ENCODE measurements at places on chromosomes 2 and 18.

DNA sequence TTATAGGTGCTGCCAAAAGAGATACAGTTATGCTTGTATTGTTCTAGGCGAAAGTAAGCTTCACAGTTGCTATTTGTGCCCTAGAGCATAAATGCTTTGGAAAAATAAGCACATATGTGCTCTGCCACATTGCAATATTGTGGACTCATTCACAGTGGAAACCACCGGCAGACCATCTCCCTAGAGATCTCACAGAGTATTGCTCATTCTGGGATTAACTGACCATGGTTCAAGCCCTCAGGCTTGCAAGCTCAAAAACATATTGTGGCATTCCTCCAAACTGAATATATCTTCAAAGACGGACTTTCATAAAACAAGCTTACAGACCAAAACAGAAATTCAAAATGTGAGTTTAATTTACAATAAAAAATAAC is 158.2 kb upstream of the CCDC150 start:
- no peak for DNase-seq

DNA sequence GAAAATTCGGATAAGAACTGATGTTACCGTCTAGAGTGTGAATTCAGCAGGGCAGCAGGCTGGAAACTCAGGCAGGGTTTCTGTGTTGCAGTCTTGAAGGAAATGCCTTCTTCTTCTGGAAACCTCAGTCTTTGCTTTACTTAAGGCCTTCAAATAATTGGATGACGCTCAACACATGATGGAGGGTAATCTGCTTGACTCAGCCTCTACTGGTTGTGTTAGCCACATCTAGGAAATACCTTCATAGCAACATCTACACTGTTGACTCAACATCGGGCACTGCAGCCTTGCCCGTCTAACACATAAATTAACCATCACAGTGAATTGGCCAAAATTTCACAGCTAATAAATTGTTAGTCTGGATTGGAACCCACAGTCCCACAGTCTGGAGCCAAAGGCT is 37.2 kb downstream of the YPEL5 start:
- DNase-seq = no peak

DNA sequence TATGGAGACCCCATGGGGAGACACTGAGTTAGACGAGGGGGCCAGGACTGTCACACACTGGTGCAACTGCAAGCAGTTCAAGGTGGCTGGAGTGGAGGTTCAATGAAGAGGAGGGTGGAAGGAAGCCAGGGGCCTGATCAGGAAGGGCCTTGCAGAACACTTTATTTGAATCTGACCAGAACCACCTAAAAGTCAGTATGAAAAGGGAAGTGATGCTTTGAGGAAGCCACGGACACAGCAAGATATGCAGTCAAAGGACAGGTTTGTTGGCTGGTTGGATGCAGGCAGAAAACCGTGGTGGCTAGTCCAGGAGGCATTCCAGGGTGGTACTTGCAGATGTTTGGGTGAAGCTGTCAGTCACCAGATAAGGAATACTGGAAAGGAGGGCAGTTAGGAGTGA is 3.5 kb upstream of the FAM124B start:
- no peak for DNase-seq

DNA sequence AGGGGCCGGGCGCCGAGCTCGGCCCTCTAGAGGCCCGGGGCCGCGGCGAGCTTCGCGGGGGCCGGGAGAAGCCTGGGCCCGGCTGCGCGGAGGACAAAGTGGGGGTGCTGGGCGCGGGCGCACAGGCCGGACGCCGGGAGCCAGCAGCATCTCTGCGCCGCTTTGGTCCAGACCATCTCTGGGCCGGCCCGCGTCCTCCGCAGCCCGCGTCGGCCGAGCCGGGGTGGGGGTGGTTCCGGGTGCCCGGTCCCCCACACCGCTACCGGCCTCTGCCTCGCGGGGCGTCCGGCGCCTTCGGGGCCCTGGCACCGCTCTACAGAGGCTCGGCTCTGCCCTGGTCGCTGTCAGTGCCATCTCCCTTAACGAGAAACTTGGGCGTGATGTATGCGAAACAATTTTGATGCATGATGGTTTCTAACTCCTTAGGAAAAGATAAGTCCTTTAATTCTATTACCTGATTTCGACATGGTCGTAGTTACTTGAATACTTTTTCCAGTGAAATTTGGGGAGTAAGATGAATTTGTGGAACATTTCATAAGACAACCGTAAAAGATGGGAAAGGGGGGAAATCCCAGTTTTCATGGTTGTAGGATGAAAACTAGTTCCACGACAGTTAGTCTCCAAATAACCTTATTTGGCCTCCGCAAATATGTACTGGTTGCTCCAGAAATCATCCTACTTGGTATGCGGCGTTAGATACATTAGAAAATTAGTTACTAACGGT is 562 bp downstream of the TWSG1 start:
- peak; percentile 34 for DNase-seq

GRCh38 chr2:232878855-232879617 is 9.0 kb downstream of the SNORC start:
- DNase-seq = no peak

DNA sequence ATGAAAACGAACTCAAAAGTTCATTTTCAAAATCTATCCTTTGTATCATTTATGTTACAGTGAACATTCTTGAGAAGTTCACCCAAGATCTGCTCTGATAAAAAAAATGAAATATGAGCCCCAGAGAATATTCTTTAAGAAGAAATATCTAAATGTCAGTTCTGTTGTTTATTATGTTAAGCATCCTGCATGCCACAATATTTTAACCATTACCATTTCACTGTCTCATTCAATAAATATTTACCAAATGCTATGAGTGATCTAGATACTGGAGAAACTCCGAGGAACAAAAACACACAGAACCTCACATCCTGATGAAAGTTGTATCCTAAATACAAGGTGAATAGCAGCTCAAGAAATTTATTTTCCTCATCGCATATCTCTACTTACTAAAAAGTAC is 170.2 kb downstream of the ZNF385B start:
- no peak for DNase-seq

DNA sequence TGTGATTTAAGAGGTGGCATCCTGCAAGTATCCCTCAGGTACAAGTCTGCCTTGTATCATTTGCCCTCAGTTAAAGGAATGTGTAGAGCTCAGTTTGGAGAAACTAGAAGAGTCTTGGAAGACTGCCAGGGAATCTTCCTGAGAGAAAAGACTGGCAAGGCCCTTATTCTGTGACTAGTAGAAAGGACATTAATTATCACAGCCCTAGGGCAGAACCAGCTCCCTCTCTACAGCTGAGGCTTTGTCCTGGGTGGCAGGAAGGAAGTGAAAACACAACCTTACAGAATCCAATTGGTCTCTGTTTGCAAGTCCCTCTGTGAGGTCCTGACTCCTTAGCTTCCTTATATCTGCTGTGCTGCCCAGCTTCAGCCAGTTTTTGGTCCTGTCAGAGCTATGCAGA is 385.9 kb upstream of the CYRIA start:
- no peak for DNase-seq

GRCh38 chr2:238696786-238697185 is 151.1 kb upstream of the TWIST2 start:
- DNase-seq = no peak

DNA sequence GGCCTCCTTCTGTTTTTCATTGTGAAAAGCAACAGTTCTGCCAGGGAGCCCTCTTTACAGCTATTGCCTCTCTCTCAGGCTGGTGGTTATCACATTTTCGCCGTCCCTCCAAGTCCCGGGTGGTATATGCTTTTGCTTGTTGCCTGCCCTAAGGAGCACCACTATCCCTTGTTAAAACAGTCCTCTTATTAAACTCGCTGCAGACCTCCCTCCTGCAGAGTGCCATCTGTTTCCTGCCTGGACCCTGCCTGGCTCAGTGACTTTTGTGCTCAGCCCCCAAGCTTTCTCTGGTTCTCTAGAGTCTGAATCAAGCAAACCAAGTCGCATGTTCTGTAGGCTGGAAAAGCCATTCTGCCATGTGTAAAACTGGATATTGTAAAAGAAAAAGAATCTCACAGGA is 72.1 kb upstream of the FHL2 start:
- DNase-seq = no peak

- DNase-seq = no peak
These were observed 746.0 kb downstream of the METTL4 start for GRCh38 chr18:1825296-1825695.

- DNase-seq = no peak
These were observed 181.9 kb downstream of the CALCRL start for GRCh38 chr2:187266147-187266546.

DNA sequence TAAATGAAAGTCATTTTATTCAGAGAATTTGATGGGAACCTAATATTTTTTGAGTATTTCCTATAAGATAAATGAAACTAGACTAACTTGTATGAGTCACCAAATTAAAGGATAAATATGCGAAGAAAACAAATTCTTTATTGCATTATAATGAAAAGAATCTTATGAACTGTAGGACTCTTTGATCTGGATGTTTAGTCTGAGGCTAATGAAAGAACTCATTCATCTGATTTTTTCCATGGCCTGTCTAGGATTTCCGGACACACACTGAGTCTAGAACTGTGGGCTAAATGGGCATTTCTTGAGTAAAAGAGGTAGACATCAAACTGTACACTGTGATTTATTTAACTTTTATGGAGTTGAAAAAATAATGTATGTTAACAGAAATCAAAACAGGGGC is 43.0 kb downstream of the ZNF519 start:
- DNase-seq = no peak

GRCh38 chr2:210269148-210269547 is 43.9 kb upstream of the ACADL start:
- DNase-seq = no peak

- DNase-seq = no peak
These were observed 156.1 kb downstream of the TTC27 start for GRCh38 chr2:32783933-32784332.

DNA sequence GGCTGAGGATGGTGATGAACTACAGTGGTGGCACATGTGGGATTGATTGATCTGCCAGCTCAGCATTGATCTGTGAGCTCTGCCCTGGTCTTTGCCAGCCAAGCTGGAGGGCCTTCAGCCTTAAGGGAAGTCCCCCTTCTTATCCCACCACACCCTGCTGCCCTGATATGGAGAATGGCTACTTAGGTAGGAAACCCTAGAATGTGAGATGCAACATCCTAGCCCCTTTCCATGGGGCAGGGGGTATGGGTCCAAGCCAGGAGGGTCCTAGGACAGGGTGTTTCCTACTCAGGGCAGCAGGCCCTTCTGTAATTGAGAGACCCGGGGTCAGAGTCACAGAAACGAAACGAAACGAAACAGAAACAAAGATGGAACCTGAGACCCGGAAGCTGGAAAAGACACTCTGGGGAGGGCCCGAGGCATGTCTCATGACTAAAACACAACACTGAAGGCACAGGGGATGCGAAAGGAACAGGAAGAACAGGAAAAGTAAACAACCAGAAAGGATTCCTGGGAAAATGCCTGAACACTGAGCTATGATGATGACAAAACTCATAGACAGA is 16.9 kb upstream of the SULT1C2 start:
- no peak for DNase-seq

DNA sequence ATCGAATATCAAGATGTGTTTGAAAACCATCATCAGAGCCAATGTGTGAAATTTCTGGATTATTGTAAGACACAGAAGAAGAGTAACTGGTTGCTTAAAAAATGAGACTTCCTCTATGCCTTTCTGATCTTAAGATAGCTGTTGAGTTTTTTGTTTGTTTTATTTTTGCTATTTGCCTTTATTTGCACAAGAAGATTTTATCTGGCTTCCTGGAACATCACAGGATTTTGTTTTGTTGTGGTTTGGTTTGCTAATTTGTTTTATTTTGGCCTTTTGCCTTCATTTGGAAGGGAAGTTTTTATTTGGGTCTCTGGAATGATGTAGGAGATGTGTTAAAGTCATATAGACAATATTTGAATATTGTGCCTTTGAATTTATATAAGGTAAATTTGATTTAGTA is 3.9 kb upstream of the CYTIP start:
- DNase-seq = no peak

DNA sequence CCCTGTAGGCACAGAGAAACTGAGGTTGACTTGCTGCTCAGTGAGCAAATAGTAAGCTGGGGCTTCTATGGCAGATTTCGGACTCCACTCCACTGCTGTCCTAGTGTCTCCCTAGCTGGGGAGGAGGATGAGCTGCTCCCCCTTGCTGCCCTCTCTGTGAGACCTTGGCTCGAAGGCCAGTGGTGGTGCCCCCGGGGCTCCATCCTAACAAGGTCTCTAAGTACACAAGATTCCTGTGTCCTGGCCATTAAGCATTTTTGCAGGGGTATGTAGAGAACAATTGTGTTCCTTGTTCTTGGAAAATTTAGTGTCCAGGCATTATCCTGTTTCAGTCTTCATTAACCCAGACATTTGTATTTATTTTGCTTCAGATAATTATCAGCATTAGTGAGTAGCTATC is 21.3 kb upstream of the BCL2L11 start:
- no peak for DNase-seq

All from activated naive CD4-positive, alpha-beta T cell treated with anti-CD3 and anti-CD28 coated beads, Interleukin-2, amount 50 U/mL, for 16 hours (primary cell).